ENCODE measurements at places on chromosomes 1 and 21.
A peak's percentile ranks its signal among the peaks of the same experiment; 100 is the strongest.

DNA sequence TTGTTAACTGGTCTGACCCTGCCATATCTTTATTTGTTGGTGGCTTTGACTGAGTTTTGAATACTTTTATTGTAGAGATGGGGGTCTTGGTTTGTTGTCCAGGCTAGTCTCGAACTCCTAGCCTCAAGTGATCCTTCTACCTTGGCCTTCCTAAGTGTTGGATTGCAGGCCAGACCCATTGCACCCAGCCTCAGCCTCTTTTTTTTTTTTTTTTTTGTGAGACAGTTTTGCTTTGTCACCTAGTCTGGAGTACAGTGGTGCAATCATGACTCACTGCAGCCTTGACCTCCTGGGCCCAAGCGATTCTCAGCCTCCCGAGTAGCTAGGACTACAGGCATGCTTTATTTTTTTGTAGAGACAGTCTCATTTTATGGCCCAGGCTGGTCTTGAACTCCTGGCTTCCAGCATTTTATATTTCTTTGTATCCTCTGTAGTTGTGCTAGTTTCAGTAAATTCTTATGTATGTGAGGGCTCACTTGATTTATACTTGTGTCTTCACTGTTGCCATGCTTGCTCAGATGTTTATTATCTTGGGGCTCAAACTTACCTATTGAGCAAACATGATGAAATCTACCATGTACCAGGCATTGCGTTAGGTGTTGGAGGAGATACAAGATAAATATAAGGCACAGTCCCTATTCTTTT lies 24.1 kb downstream of the THRAP3 start:
- DNase-seq, result no peak

DNA sequence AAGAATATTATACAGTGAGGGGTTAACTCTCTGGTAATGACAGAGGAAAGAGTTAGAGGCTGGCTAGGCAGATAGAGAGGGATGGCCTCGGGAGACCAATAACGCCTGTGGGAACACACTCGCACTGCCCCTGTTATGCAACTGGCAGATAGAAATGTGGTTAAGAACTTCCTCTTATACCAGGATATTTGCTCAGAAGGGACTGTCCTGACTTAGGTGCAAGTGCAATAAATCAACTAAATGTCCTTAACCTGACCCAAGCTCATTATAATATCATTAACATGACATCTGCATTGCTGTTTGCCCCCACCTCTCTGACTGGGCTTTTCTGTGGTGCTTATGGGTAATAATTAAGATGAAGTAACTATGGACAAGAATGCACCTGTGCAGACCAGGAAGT lies 1518.0 kb downstream of the NCAM2 start:
- no peak for DNase-seq

DNA sequence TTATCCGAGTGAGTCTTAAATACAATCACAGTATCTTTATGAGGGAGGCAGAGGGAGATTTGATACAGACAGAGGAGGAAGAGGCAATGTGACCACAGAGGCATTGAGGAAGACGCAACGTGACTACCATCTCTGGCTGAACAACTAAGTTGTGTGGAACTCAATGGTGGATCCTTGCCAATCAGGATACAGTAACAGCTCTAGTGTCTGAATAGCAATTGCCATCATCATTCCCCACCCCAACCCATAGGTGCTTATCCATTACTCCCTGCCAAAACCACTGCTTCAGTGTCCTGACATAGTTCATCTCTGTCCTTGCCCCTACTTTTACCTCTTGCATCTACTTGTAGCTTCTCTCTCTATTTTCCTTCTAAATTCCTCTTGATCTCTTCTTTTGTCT lies 20.5 kb upstream of the RHBDL2 start:
- DNase-seq, result no peak

- DNase-seq, result no peak
These were observed 40.8 kb upstream of the CD55 start for GRCh38 chr1:207280706-207281105.

GRCh38 chr1:183237046-183237445 lies 51.0 kb downstream of the LAMC2 start:
- DNase-seq, result no peak

DNA sequence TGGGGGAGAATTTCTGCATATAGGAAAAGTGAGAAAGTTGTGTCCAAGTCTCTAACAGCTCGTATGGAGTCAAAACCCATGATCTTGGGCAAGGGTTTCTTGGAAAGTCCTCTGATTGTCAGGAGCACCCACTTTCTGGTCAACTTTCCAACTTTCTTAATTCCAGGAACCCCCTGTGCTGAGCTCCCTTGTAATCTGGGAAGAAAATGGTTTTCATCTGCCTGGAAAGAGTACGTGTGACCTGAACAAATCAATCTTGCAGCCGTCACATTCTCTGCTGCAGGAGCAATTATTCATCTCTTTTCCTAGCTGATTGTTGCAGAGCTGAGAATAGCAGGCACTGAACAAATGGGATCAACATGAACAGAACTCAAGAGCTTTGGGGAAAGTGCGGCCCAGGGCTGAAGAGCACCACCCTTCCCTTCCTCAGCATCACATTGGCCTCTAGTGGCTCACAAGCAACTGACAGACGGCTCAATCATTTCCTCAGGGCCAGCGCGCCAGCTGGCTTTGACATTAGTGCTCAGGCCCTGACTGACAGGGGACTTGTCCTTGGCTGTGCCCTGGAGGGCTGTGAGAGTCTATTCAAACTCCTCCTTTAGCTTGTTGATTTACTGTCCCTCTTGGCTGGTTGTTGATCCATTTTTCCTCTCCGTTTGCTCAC lies 295.2 kb downstream of the HLX start:
- DNase-seq, result peak; percentile 58

DNA sequence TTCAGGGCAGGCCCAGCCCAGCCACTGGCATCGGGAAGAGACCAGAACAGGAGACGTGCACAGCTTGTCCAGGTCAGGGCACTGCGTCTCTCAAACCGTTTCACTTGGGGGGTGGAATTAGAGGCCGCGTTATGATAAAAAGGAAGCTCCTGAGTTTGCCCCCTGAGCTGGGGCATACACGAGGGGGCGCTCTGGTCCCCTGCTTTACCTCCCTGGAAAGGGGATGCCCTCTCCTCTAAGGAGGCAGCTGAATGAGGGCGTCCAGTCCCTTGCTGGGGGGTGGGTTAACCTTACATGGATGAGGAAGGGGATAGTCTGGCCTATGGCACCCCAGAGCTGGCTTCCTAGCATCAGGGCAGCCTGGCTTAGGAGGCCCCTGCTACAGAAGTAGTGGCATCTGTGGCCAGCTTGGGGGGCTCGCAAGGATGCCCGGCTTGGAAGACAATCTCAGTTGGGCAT lies 2.3 kb downstream of the MYOG start:
- DNase-seq, result peak; percentile 24

- peak; percentile 25 for DNase-seq
These were observed 28.6 kb upstream of the LRRC3 start for GRCh38 chr21:44426663-44427191.

DNA sequence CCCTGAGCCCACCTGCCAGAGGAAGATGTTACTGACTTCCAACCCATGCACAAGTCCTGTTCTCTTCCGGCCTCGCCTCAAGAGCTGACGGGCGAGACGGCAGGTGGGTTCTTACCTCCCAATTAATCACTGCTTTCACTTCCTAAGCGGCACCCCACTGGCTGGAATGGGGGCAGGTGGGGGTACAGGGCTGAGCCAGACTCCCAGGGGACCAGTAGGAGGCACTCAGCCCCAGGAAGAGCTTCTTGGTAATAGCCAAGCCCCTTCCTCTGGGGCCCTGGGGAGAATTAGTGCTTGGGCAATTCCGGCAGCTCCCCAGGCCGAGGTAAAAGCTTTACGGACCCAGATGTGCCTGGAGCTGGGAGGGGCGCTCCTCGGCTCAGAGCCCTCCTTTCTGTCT lies 9.7 kb downstream of the CNTN2 start:
- DNase-seq, result no peak

DNA sequence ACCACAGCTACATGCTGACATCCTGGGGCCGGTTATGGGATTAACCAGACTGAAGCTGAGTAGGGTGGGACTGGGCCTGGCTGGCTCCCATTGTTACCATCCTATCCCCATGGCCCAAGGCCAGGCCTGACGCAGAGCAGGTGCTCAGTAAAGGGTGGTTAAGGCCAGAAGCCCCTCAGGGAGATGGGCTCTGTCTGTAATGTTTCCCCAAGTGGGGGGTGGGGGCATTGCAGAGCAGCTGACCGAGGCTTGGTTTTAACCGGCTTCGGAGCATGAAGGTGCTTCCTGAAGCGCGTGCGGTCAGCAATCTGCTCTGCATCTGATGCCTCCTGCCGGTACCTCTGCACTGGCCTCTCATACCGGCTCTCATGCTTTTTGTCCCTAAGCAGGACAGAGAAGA lies 83.4 kb upstream of the ACTL8 start:
- peak; percentile 50 for DNase-seq

DNA sequence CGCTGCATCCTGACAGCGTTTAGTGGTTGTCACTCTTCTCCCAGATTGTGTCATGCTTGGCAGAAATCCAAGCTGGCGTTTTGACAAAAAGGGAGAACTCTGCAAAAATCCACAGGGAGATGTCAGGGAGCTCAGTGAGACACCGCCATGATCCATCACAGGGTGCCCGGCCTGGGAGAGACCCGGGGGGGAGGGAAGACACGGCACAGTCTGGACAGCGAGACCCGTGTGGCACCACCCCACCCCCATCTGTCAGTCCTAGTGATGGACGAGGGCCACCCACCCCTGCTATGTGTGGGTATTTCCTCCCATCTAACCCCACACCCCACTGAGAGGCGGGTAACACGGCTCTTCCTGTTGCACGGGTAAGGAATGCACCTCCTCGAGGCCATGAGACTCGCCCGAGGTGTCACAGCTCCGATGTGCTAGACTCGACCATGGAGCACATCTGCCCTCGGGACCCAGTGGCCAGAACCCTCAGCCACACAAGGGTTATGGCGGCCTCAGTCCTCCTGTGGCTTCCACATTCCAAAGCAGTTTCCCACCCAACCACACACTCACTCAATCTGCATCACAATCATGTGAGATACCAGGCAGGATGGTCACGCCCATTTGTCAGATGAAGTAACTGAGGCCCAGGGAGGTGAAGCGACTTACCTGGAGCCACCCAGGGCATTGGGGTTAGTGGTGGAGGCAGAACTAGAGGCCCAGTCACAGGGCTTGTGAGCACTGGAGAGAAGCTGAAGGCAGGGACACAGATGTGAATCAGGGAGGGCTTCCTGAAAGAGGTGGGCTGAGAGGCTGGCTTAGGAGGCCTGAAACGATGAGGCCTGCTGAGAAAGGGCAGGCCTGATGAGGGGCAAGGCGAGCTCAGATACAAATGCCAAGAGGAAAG lies 688.5 kb downstream of the MATN1 start:
- DNase-seq, result no peak

DNA sequence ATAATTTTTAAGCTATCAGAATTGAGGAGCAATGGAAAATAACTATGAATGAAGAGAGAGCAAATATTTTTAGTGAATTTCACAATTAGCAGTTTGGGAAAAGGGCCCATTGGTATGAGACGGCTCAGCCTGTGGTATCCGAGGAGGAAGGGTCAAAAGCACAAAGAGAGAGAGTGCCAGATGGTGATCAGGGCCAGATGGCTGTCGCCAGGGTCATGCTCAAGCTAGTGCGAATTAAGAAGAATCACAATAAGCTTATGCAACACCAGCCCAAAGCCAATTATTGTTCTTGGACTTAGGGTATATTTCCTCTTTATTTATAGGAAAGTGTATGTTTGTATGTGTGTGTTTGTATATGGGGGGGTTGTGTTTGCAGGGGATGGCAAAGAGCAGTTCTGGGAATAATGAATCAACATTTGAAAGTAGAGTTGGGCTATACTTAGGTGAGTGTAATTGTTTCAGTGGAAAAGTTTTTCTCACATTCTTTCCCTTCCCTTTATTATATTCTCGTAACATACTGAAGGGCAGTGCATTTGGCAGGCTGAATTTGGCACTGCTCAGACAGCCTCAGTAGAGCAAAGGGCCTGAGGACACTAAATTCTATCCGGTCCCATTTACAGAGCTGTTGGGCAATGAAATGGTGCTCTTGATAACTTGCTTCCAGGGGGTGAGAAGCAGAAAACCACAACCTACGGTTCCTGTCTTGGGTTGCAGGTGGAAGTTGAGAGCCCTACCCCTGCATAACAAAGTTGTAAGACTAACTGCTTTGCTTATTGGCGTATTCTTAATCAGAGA lies 19.5 kb upstream of the DDR2 start:
- no peak for DNase-seq

Data from H9 (cell line).